ENCODE measurements at places on chromosomes 13 and 19. TPM values are rescaled to one million over a fixed set of nuclear protein-coding genes. Genes with fewer than 3 reads are reported as not detected.

Gene SELENOV
- total RNA-seq = not detected

Gene CYP4F8
- not detected for total RNA-seq

Gene ETV2
- 0.48 TPM for total RNA-seq

Gene ZNF208
- 0.98 TPM for total RNA-seq

Gene CDC34
- total RNA-seq = 101 TPM

GRCh38 chr13:57340878-57341277 lies 173.9 kb downstream of the PRR20E start:
- no peaks in the 10 kb centered on the region for H3K36me3 ChIP-seq
- no peak overlapping the region for H3K4me3 ChIP-seq
- H3K4me1 ChIP-seq = no peaks in the 10 kb centered on the region

- H3K4me3 ChIP-seq = no peak overlapping the region
- no peaks in the 10 kb centered on the region for H3K27me3 ChIP-seq
- peaks cover 7% of the 10 kb centered on the region for H3K36me3 ChIP-seq
- no peak for DNase-seq
- H3K4me1 ChIP-seq = no peaks in the 10 kb centered on the region
Measured at GRCh38 chr13:20514866-20515265, 10.8 kb downstream of the CRYL1 start.

DNA sequence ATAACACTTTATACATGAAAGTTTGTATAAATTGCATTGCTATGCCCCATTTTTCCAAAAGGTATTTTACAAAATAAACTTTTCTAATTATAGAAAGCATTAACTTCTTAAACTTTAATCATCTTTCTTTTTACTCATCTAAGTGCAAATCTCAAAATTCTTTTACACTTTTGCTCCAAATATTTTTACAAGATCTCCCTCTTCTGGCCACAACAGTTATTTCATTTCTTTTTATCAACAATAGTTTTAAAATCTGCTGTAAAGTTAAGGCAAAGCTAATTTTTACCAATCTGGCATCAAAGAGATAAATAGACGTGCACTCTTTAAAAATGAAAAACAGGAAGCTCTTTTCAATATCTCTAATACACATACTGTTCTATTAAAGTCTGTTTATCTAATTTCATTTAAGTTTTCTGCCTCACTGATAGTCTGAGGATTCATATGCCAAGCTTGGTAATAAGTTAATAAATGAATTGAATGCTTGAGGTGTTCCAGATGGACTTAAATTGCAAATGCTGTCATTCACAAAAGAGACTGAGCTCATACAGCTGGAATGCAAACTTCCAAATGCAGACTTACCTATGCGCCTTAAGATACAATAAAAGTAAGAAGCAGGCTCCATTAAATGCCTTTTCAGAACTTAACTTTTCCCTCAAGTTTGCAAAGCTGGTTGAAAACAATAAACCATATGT lies 583.0 kb upstream of the ATXN8OS start:
- no peaks in the 10 kb centered on the region for H3K4me1 ChIP-seq
- H3K36me3 ChIP-seq = no peaks in the 10 kb centered on the region
- no peaks in the 10 kb centered on the region for H3K27me3 ChIP-seq
- no peak overlapping the region for H3K27ac ChIP-seq

DNA sequence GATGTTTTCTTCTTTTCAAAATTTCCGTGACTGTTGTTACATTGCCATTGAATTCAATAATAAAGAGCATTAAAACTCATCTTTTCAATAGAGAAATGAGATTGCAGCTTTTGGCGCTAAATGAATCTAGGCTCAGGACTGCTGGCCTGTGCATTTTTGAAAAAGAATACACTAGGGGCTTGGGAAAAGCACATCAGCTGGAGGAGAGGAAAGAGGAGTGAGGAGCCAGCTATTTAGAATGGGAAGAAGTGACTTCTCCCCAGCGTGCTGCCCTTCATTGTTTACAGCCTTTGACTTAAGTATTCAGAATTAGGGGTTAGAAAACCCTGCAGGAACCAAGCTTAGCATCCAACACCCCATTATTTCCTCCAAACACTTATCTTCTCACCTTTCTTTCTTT lies 43.3 kb downstream of the TNFSF11 start:
- no peaks in the 10 kb centered on the region for H3K4me1 ChIP-seq
- H3K36me3 ChIP-seq = no peaks in the 10 kb centered on the region
- H3K4me3 ChIP-seq = no peak overlapping the region
- DNase-seq = no peak

- no peaks in the 10 kb centered on the region for H3K36me3 ChIP-seq
- H3K4me1 ChIP-seq = no peaks in the 10 kb centered on the region
- no peak for DNase-seq
Measured at GRCh38 chr13:107846642-107847041, 368.7 kb downstream of the LIG4 start.

- peak; percentile 37 for DNase-seq
- peaks cover 14% of the 10 kb centered on the region for H3K4me1 ChIP-seq
- H3K27ac ChIP-seq = no peak within 1 kb of the TSS
- no peaks in the 10 kb centered on the region for H3K36me3 ChIP-seq
- H3K27me3 ChIP-seq = peaks cover 3% of the 10 kb centered on the region
Measured at GRCh38 chr13:20702915-20703779, at the start of gene IL17D. IL17D (plus strand) TSS chr13:20703699; CDS start chr13:20704002, 303 bp downstream.

DNA sequence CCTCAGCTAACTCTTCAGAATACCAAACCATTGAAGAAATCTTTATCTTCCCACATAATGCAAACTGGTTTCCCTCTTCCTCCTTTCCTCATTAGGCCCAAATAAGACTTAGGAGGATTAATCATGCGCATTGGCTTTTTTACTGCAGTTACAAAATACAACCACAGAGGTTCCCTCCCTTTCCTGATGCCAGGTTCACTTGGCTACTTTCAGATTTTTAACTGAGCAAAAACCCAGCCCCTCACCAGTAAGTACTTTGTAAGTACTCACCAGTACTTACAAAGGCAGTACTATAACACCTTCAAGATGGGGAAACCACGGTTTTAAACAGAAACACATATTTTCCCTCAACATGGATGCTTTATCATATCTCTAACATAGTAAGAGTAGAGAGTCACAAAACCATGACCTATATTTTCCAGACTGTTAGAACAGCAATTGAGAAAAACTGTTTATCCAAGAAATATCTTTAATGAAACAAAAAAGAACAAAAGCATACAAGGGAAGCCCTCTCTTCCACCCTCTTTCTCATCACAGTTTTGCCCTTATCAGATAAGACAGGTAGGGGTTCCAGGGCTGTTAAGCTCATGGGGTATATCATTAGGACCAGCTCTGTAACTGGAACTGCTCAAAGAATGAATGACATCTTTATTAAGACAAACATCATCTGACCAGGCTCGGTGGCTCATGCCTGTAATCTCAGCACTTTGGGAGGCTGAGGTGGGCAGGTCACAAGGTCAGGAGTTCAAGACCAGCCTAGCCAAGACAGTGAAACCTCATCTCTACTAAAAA lies 12.7 kb downstream of the FOXO1 start:
- H3K36me3 ChIP-seq = no peaks in the 10 kb centered on the region
- no peaks in the 10 kb centered on the region for H3K27me3 ChIP-seq
- DNase-seq = peak; percentile 43
- H3K27ac ChIP-seq = peak overlapping the region; percentile 65
- peaks cover 26% of the 10 kb centered on the region for H3K4me1 ChIP-seq

DNA sequence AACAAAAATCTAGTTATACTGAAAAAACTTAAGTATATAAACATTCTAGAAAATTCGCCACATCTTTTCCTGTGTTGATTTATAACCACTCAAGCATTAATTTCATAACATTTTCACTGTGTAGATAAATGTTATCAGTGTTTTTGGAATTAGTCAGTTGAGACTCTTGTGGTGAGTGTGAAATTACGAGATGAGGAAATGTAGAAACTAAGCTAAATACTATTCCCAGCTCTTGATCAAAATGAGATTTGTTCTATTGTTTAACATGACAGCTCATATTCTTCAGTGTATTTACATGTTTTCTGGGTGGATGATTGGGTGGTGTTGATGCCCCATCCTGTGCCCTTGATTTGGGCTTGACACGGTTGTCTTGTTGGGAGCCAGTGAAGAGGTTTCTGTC lies 406.8 kb downstream of the DACH1 start:
- no peaks in the 10 kb centered on the region for H3K4me1 ChIP-seq
- H3K4me3 ChIP-seq = no peak overlapping the region
- no peaks in the 10 kb centered on the region for H3K36me3 ChIP-seq
- no peak overlapping the region for H3K27ac ChIP-seq

DNA sequence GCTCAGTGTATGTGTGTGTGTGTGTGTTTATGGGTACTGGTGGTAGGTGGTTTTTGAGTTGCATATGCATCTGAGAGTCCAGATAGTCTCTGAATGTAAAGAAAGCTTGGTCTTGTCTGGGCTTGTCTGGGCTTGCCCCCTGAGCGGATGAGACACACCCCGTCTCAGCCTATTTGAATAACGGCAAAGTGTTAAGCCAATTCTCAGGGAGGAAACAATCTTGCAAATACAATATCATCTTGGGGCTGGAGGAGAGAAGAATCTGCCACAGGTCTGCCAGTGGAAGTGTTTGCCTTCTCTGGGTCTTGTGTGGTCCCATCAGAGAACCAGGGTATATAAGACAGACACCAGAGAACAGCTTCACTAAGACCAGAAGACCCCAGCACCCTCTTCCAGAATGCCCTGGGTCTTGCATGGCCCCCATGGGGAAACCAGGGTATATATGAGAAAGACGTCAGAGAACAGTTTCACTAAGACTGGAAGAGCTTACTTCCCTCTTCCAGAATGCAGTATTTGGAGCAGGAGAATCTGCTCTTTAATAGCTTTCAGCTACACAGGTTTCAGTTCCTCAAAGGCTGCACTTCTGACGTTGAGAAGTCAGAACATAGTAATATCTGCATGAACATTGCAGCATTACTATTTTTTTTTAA lies 13.3 kb downstream of the CD70 start:
- no peak overlapping the region for H3K4me3 ChIP-seq
- DNase-seq = no peak
- peaks cover 10% of the 10 kb centered on the region for H3K4me1 ChIP-seq

- no peak for DNase-seq
- no peak overlapping the region for H3K27ac ChIP-seq
- H3K4me1 ChIP-seq = no peaks in the 10 kb centered on the region
- H3K27me3 ChIP-seq = no peaks in the 10 kb centered on the region
Measured at GRCh38 chr19:50196322-50196932, 7.0 kb upstream of the MYH14 start.

- H3K4me3 ChIP-seq = no peak overlapping the region
- H3K36me3 ChIP-seq = no peaks in the 10 kb centered on the region
- DNase-seq = no peak
Measured at GRCh38 chr13:66859934-66860877, 369.9 kb downstream of the PCDH9 start.

DNA sequence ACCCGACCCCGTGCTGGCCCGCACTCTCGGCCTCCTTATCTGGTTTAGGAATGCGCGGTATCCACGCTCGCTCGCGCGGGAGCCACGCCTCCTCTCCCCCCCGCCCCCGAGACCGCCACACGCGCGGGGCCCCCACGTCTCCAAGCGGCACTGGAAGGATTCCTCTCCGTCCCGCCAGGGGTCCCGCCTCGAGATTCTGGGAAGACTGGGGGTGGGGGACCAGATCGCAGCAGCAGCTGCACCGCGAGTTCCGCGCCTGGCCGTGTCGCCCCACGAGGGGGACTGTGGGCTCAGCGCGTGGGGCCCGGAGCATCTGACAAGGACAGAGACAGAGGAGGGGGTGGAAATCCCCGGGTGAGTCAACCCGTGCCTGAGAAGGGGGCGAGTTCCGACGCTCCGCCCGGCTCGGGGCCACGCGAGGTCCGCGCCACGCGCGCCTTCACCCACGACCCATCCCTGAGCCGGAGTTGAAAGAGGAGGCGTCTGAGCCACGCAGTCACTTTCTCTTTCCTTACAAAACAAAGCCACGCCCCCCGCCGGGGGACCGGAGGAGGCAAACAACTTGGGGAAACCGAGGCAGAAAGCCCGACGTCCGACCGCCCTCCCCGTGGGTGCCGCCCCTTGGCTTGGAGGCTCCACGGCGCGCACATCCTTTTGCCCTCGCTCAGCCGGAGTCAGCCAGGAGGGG lies 814 bp downstream of the S1PR2 start:
- H3K4me3 ChIP-seq = peak overlapping the region; percentile 88
- peak; percentile 88 for DNase-seq
- H3K27me3 ChIP-seq = no peaks in the 10 kb centered on the region
- H3K4me1 ChIP-seq = peaks cover 38% of the 10 kb centered on the region

DNA sequence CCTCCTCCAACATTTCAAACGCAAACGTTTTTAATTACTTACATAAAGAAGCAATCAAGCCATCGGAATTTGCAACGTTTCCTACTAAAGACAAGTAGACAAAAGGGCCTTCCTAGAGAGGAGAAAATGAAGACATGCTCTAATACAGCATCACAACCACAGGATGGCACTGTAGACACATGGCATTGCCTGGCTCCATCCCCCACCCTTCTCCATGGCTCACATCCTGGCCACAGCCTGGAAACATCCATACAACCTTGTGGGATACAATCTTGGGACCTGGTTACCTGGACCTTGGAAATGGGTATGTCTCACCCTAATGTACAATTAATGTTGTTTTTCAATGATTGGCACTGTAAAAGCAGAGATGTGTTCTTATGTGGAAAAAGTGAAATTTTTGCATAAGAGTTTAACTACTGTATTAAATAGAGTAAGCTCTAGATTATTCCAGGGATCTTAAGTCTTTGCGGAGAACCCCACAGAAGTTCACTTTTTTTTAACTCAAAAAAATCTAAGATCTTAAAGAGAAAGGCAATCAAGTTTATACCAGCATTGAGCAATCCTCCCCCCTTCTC lies 21.5 kb downstream of the EBPL start:
- DNase-seq = no peak
- peaks cover 6% of the 10 kb centered on the region for H3K36me3 ChIP-seq
- H3K27ac ChIP-seq = no peak overlapping the region
- H3K4me3 ChIP-seq = no peak overlapping the region

- H3K36me3 ChIP-seq = peaks cover 11% of the 10 kb centered on the region
- DNase-seq = no peak
- H3K27ac ChIP-seq = no peak overlapping the region
- no peaks in the 10 kb centered on the region for H3K27me3 ChIP-seq
- peaks cover 17% of the 10 kb centered on the region for H3K4me1 ChIP-seq
Measured at GRCh38 chr19:36526581-36526980, 1.5 kb downstream of the ZNF260 start.

DNA sequence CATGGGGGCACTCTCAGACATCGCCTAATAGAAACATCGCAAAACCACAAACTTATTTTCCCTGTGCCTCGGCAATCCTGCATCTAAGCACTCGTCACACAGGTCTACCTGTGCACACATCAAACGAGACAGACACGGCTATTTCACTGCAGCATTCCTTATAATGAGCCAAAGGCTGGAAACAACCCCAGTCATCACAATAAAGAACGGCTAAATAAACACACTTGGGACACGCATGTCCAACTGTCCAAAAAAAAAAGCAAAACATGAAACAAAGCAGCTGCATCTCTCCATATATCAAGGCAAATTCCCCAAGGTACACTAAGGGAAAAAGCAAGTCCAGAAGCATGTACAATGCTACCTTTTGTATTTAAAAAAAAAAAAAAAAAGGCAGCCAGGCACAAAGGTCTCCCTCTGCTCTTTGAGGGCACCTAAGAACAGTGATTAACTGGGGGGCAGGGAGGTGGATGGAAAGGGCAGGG lies 27.2 kb upstream of the CCNP start:
- no peak overlapping the region for H3K27ac ChIP-seq
- no peaks in the 10 kb centered on the region for H3K27me3 ChIP-seq
- H3K4me3 ChIP-seq = no peak overlapping the region
- H3K36me3 ChIP-seq = peaks cover 50% of the 10 kb centered on the region
- no peaks in the 10 kb centered on the region for H3K4me1 ChIP-seq

All from natural killer cell (primary cell).